ENCODE measurements at places on chromosomes 11 and 22. TPM values are rescaled to one million over a fixed set of nuclear protein-coding genes. Genes with fewer than 3 reads are reported as not detected.

DNA sequence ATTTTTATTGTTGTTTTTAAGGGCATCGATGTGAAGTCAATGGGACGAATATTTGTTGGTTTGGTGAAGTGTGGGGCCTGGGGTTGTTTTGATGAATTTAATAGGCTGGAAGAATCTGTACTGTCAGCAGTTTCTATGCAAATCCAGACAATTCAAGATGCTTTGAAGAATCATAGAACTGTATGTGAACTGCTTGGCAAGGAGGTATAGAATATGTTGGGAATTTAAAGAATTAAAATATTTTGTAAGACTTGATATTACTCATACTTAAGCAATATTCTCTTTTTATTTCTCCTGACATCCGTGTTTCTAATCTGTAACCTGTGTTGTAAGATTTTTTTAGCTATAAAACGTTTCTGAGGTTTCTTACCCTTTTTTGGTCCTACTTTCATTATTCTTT, 61.6 kb downstream of the DYNC2H1 start:
- DNase-seq, result no peak

The GAB4 gene
- not detected for total RNA-seq

The BLID gene
- not detected for total RNA-seq

GRCh38 chr11:15481871-15482270, 367.1 kb downstream of the INSC start:
- DNase-seq, result no peak

The GAS2L1 gene
- 44.4 TPM for total RNA-seq

The OLFML1 gene
- not detected for total RNA-seq

- DNase-seq, result no peak
Measured at GRCh38 chr11:32890843-32891656, 1.6 kb upstream of the QSER1 start.

- no peak for DNase-seq
Measured at GRCh38 chr22:40324468-40325305, 21.6 kb upstream of the ADSL start.

The OR8G1 gene
- not detected for total RNA-seq

DNA sequence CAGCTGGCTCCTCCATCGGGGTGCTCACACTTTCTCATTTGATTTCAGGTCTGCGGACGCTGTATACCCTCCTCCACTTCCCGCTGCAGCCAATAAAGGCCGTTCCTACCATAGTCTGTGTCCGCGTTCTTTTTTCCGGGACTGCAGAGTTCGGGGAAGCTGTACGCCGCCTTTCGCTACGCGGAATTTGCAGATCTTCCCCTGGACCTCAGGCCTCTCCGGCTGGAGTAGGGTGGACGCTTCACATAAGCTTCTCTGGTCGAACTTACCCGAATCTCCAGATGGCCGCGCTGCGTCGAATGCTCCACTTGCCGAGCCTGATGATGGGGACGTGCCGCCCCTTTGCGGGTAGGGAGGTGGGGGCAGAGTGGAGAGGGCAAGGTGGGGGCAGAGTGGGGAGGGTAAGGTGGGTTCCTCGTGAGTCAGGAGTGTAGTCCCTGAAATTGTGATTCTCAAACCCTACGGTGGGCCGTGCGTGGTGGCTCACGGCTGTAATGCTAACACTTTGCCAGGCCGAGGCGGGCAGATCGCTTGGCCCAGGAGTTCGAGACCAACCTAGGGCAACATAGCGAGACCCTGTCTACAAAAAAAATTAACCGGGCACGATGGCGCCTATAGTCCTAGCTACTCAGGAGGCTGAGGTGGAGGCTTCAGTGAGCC, 617 bp downstream of the CSKMT start:
- peak; percentile 77 for DNase-seq

The IL18 gene
- total RNA-seq, result 0.33 TPM

GRCh38 chr11:120956710-120957495, 67.0 kb upstream of the TBCEL start:
- no peak for DNase-seq

The ARHGAP20 gene
- 1.0 TPM for total RNA-seq

- DNase-seq, result no peak
Measured at GRCh38 chr11:44524346-44524745, 41.1 kb upstream of the CD82 start.

The HORMAD2 gene
- not detected for total RNA-seq

DNA sequence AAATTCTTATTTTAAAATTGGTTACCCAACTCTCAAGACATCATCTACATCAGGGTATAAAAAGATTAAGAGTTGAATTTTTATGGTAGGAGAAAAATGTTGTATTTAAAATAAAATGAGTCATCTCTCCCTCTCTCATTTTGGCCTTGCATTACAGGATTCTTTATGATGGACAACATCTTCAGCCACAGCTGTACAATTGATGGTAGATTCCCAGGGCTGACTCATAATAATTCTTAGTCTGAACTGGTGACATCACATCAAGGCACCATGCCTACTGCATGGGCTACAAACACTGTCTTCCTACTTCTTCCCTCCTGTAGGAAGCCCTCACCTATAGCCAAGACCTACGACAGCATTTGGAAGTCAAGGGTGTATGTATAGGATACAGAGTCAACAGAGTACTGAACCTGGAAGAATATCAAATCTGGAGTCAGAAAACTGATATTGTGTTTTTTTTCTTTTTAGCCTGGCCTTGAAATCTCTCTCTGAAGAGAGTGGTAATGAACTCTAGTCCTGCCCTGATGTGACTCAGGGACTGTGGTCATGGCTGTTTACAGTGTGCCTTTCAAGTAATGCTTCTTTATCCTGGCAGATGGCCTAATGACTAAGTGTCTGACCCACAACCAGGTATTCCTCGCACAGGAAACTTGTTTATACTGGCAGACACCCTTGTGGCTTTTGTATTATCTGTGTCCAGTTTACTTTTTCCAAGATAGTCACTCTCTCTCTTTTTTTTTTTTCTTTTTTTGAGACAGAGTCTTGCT, 32.5 kb downstream of the MRGPRX2 start:
- peak; percentile 19 for DNase-seq

- DNase-seq, result no peak
Measured at GRCh38 chr11:113956986-113957385, 17.9 kb upstream of the HTR3A start.

DNA sequence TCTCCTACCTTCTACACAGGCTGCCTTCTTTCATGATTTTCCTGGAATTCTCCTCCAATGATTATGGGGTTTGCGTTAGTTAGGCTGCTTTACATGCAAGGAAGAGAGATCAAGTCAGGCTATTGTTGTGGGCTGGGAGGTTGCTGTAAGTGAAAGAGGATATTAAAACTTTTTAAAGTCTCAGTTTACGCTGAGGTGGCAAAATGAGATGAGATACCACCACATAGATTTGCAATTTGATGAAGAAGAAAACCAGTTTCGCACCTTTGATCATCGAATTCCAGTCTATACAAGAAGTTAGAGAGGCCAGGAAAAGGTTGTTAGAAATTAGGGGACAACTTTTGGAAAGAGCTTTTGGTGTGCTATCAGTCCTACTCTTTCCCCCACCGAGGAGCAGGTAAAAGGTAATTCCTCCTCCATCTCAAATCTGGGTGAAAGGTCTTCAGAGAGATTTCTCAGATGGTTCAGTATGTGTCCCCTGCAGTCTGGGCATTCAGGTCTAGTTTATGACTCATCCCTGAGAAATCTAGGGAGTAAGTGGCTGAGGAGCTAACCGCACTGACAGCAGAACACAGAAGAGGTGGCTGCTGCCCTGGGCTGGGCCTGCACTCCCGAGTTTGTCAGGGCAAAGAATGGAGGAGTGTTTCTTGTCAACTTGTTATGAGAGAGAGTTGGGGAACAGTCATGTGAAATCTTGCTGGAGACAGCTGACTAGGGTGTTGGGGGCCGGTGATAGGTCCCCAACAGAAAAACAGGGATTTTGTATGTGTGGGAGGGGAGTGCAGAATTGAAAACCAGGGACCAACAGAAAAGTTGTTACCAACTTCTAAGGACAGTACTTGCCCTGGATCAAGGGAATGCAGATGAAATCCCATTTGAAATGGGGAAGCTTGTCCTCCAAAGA, 34.7 kb downstream of the CCDC83 start:
- DNase-seq, result peak; percentile 2

The OR5M3 gene
- total RNA-seq, result not detected

The C11orf98 gene
- 27.5 TPM for total RNA-seq

The F2 gene
- total RNA-seq, result not detected

The TRIM49 gene
- not detected for total RNA-seq

All from dermis blood vessel endothelial cell (primary cell).